ENCODE measurements at places on chromosomes 3 and 15. TPM values are rescaled to one million over a fixed set of nuclear protein-coding genes. Genes with fewer than 3 reads are reported as not detected.

SNUPN gene
- total RNA-seq = 30.5 TPM

ZNF774 gene
- total RNA-seq = 0.85 TPM

NPAP1 gene
- not detected for total RNA-seq

CNTN6 gene
- total RNA-seq = not detected

ZNF385D gene
- total RNA-seq = not detected

PLA2G4E gene
- total RNA-seq = 0.03 TPM

ARGFX gene
- not detected for total RNA-seq

SCN11A gene
- total RNA-seq = not detected

ZNF80 gene
- total RNA-seq = not detected

HRG gene
- not detected for total RNA-seq

KLHL6 gene
- not detected for total RNA-seq

NEK10 gene
- 0.59 TPM for total RNA-seq

CCR9 gene
- 0.03 TPM for total RNA-seq

CHRNA3 gene
- 0.82 TPM for total RNA-seq

MRPL46 gene
- total RNA-seq = 51.7 TPM

BCL2A1 gene
- 10.3 TPM for total RNA-seq

MSL2 gene
- 6.2 TPM for total RNA-seq

MTHFS gene
- total RNA-seq = 91.3 TPM

NR1I2 gene
- total RNA-seq = not detected

IL17RE gene
- total RNA-seq = 1.9 TPM

FEZF2 gene
- total RNA-seq = not detected

PAQR5 gene
- total RNA-seq = 102 TPM

KBTBD12 gene
- not detected for total RNA-seq

EPHA3 gene
- not detected for total RNA-seq

ARRDC4 gene
- total RNA-seq = 0.09 TPM

HESX1 gene
- 0.27 TPM for total RNA-seq

CRYGS gene
- 0.85 TPM for total RNA-seq

UROC1 gene
- total RNA-seq = not detected

CYP11A1 gene
- 0.08 TPM for total RNA-seq

OXTR gene
- 10.8 TPM for total RNA-seq

C15orf62 gene
- 0.13 TPM for total RNA-seq

FGF12 gene
- total RNA-seq = 0.39 TPM

CHDH gene
- total RNA-seq = 3.1 TPM

C3orf49 gene
- total RNA-seq = not detected

KBTBD13 gene
- total RNA-seq = not detected

ANKUB1 gene
- total RNA-seq = not detected

SAXO2 gene
- 2.2 TPM for total RNA-seq

PRSS50 gene
- total RNA-seq = not detected

HTR3E gene
- total RNA-seq = not detected

IL5RA gene
- total RNA-seq = not detected

NAA80 gene
- 6.9 TPM for total RNA-seq

SERINC4 gene
- 0.08 TPM for total RNA-seq

B3GNT5 gene
- total RNA-seq = 30.7 TPM

XIRP1 gene
- total RNA-seq = 0.14 TPM

STXBP5L gene
- total RNA-seq = not detected

IMPG2 gene
- total RNA-seq = 0.01 TPM

SH2D7 gene
- not detected for total RNA-seq

DUSP7 gene
- 21.4 TPM for total RNA-seq

ATP2B2 gene
- 0.08 TPM for total RNA-seq

CHAC1 gene
- 8.9 TPM for total RNA-seq

Data from A549 treated with Hydrocortisone at 1 μM for 4 hours (cell line).